ENCODE measurements at places on chromosomes 5 and 9.

GRCh38 chr5:33242277-33242676, 198.5 kb upstream of the TARS1 start:
- no peak for DNase-seq

- no peak for DNase-seq
Measured at GRCh38 chr5:10195301-10195700, 54.4 kb downstream of the ATPSCKMT start.

GRCh38 chr5:179051784-179052183, 8.4 kb upstream of the ZNF354C start:
- no peak for DNase-seq

- DNase-seq, result no peak
Measured at GRCh38 chr5:139194486-139194885, 3.7 kb downstream of the SIL1 start.
